Activated CD4-positive, alpha-beta T cell treated with anti-CD3 and anti-CD28 coated beads for 1 hour (primary cell): ENCODE measurements at places on chromosomes 6 and 20.

GRCh38 chr6:36127462-36128016 lies 2.8 kb upstream of the MAPK13 start:
- DNase-seq: no peak

GRCh38 chr6:28207510-28208110 lies 17.5 kb upstream of the ZSCAN9 start:
- no peak for DNase-seq

DNA sequence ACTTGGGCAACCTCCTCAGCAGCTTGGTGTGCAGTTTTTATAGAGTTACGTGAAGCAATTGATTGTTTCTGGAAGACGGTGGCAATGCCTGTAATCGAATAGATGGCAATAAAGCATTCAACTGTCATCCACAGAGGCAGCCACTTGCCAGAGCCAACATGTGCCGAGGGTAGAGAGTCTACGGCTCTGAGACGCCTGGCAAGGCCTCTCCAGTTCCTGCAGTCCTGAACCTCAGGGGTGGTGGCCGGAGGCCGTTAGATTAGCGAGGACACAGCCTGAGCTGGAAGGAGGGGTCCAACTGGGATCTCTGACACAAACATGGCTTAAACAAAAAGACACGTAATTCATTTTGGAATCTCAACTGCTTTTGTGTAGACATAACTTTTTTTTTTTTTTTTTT lies 775 bp upstream of the TTLL2 start:
- no peak for DNase-seq

DNA sequence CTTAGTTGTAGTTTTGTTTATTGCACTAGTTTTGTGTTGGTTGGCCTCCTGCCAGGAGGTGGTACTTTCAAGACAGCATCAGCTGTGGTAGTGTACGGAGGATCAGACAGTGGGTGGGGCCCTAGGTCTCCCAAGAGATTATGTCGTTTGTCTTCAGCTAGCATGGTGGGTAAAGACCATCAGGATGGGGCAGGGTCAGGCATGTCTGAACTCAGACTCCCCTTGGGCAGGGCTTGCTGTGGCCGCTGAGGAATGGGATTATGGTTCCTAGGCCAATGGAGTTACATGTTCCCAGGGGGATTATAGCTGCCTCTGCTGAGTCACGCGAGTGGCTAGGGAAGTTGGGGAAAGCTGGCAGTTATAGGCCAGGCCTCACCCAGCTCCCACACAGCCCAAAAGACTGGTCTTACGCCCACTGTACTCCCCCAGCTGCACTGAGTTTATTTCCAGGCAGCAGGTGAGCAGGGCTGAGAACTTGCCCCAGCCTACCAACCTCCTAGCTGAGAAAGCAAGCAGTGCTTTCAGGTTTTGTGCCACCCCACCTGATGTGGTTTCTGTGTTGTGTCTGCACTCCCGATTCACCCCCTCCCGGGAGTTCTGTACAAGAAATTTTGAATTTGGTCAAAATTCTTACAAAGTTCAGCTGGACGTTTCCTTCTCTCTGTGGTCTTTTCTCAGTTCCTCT lies 24.7 kb downstream of the ZSCAN31 start:
- no peak for DNase-seq

GRCh38 chr6:135675862-135676261 lies 175.6 kb upstream of the PDE7B start:
- DNase-seq: no peak

GRCh38 chr6:105835373-105835772 lies 250.8 kb upstream of the PRDM1 start:
- no peak for DNase-seq

DNA sequence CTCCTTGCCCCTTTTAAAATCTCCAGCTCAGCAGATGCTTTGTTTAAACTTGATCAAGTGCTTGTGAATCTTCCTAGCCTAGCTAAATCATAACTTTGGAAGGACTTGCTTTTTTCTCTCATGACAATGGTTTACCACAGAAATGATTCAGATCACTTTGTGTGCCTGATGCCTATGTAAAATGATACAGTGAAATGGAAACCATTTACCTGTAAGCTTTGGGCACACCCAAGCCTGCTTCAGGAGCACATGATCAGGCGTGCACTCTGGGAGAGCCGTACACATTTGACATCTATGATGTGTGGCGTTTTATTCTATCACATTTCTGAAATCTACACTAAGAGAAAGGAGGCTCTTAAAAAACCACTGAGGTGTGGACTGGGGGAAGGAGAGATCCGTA lies 41.1 kb downstream of the PTPN1 start:
- DNase-seq: no peak

DNA sequence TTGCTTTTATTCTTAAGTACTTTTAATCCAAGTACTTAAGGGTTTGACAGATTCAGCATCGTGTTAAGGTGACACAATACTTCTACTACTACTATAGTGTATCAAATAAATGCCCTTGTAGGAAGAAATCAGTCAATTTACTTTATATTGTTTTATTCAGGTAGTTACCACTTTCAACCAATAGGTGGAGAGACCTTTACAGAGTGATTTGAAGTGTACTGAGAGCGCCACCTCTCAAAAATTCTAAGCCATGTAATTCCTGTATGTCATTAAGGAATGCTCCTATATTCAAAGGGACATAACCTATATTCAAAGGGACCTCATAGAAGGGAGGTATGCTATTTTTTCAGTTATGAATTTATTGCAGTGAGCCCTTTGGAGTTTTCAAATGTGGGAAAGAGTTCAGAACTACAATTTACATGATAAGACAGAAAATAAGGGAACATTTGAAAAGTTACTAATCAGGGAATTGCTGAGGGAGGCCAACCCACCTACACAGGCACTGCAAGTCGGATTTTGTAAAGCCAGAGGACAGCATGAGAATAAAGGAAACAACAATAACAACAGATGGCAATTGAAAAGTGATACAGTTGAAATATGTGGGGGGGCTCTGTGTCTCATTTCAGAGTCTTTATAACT lies 955.6 kb downstream of the TBC1D32 start:
- no peak for DNase-seq

- DNase-seq: no peak
Measured at GRCh38 chr20:3645309-3646066, 17.7 kb downstream of the GFRA4 start.

DNA sequence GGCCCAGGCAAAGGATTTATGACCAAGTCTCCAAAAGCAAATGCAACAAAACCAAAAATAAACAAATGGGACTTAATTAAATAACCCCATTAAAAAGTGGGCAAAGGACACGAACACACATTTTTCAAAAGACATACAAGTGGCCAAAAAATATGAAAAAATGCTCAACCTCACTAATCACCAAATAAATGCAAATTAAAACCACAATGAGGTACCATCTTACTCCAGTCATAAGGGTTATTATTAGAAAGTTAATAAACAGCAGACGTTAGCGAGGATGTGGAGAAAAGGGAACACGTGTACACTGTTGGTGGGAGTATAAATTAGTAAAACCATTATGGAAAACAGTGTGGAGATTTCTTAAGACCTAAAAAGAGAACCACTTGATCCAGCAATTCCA lies 71.1 kb downstream of the CEP162 start:
- DNase-seq: no peak

DNA sequence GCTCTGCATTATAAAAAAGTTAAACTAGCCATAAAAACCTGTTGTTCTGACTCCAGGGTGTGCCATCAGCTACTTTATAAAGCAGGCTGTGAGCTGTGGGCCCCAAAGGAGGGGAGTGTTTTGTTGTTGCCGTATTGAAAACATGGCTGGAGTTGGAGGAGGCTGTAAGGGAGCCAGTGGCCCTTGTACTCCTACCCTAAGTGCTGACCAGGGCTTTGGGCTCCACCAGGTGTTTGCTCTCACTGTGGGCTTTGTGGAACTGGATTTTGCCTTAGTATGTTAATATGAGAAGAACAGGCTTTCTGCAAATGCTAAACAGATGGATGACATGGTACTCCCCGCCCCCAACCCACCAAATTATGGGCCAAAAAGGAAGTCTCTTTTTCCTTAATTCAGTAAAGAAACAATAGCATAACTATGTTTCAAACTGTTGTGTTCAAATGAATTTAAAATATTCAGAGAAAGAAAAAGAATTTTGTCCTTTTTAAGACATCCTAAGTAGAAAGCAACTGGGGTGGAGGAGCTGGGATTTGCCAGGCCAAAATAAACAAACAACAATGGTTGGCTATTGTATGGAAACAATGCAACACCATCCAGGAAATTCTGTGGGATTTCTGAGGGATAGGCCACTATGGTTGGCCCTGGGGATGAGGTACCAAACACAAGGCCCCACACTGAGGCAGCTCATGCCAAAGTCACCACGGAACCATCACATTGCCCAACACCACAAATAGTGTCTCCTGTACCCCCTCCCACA lies 63.3 kb downstream of the PLCG1 start:
- no peak for DNase-seq

GRCh38 chr6:105794870-105795269 lies 291.3 kb upstream of the PRDM1 start:
- no peak for DNase-seq

- DNase-seq: no peak
Measured at GRCh38 chr6:146361128-146361924, 182.3 kb upstream of the RAB32 start.

DNA sequence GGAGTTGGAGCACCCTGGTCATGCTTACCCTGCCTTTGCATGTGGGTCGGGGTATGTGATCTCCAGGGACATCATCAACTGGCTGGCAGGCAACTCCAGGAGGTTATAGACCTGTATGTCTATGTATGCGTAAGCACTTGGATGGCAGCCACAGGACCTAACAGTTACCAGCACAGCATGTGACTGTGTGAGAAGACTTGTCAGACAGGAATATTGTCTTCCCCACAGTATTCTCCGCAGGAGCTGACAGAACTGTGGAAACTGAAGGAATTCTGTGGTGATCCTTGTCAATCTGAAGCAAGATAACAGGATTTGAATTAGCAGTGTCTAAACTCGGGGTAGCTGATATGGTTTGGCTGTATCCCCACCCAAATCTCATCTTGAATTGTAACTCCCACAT lies 59.2 kb downstream of the TMEM244 start:
- DNase-seq: no peak

DNA sequence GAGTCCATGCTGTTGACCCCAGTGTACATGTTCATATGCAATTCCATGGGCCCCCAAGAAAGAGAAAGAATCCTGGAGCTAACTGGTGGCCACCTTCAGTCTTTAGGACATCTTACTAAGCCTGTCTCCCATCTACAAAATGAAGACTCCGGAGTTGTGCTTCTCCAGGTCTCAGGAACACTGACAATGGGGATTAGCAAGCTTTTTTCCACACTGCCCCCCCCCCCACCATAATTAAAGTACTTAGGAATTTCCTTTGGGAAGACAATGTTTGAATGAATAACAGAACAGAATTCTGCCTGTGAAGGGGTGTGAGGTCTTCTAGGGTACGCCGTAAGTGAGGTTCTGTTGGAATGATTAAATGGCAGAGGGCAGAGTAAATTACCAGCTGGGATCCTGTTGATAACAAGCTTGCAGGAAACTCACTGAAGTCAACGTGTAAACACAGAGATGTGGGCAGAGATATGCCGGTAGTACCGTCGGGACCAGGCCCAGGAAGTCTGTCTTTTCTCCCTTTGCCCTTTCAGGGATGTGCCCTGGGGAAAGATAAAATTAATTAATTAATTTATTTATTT lies 63.1 kb downstream of the ANKRD6 start:
- no peak for DNase-seq

DNA sequence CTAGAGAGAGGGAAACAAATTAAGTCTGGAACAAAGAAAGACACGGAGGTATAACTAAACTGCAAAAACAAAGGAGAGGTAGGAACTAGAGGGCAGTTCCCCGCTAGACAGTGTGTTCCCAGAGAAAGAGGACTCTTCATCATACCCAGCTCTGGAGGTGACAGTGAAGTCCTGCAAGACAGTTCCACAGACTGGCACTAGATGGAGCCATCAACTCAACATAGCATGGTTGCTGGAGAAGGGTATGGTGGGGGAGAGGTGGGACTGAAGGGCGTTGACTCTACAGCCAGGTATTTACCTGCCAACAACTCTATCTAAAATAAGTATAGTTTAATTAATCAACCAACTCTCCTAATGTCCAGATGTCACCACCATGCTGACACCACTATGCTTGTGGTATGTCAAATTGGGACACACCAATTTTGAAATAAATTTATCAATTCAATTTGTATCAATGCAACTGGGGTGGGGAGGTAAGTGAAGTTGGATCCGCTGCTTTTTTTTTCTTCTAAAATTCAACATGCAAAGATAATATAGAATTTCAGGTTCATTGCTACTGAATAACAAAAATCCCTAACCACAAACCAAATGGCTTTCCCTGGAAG lies 9.7 kb downstream of the BACH2 start:
- DNase-seq: no peak

- no peak for DNase-seq
Measured at GRCh38 chr20:50636601-50637540, 54.5 kb downstream of the RIPOR3 start.

DNA sequence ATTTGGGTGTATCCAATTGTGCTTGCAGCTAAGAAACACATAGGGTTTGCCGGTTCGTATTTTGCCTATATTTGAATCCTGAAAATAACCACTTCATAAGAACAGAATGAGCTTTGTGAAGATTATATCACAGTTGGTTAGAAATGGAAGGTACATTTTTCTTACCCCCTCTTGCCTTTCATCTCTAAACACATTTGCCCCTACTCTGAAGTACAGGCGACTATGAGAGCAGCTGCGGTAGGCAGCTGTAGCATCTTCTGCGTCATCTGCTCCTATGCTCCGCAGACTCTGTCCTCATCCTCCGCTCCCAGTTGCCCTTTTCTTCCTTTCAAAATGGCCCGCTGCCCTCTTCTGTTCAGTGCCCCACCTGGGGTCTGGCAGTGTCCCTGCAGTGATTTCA lies 47.6 kb upstream of the REV3L start:
- DNase-seq: no peak

GRCh38 chr6:111824608-111825337 lies 48.5 kb downstream of the FYN start:
- no peak for DNase-seq

- no peak for DNase-seq
Measured at GRCh38 chr6:7100753-7101081, 7.0 kb upstream of the RREB1 start.

GRCh38 chr20:62066339-62066982 lies 780 bp upstream of the TAF4 start:
- DNase-seq: peak; percentile 30

DNA sequence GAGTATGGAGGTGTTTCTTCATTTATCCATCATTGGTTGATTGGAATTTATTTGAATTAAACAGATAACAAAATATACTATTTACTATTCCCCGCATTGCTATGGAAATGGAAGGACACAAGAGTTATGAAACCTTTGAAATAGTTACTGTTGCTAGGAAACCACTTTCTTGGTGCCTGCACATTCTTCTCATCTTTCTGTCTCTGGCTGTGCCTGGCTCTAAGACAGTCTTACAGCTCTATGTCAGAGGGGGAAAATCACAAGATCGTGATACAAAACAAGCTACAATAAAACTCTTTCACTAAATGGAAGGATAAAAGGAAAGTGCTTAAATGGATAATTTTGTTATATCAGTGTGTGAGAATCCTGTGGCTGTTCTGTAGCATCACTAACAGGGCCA lies 453.0 kb downstream of the LMBRD1 start:
- DNase-seq: no peak

- DNase-seq: no peak
Measured at GRCh38 chr20:32134026-32134425, 24.5 kb downstream of the TM9SF4 start.
